Stimulated activated CD4-positive, alpha-beta T cell treated with anti-CD3 and anti-CD28 coated beads, Interleukin-12 subunit alpha, Interleukin-12 subunit beta, amount 100 ng/mL, for 4 hours (primary cell): ENCODE measurements at places on chromosomes 3 and 15.

DNA sequence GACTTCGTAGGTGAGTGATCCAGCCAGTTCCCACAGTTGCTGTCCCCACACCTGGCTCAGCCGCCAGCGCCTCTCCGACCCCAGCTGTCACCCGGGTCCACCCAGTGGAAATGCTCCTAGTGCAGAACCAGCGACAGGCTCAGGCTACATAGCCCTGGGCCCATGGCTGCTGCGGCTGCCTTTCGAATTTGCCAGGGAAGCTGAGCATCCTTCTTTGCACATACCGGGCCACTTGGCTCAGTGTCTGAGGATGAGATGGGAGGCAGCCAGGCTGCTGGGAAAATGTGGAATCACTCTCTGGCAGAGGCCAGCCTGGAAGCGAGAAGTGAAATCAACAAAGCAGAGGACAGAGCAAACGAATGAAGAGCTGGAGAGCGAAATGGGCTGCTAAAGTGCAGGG, 80.1 kb downstream of the ST8SIA2 start:
- no peak for DNase-seq

DNA sequence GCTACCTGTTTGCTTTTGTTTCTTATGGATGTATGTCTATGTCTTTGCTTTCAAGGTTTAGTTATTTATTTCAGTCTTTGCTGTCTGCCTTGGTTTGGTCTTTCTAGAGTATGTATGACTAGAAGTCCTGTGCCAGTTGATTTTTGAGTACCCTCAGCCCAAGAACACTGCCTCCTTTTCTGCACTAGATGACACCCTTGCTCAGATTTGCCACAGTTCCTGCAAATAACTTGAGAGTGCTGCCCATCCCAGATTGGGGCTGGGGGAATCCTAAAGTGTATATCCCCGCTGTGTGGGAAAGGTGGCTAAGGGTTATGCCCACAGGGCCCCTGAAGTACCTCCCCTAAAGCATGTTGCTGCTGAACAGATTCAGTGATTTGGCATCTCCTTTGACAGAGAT, 32.0 kb downstream of the NLGN1 start:
- no peak for DNase-seq

- no peak for DNase-seq
Observed at GRCh38 chr15:98759277-98759676, 110.9 kb downstream of the IGF1R start.

DNA sequence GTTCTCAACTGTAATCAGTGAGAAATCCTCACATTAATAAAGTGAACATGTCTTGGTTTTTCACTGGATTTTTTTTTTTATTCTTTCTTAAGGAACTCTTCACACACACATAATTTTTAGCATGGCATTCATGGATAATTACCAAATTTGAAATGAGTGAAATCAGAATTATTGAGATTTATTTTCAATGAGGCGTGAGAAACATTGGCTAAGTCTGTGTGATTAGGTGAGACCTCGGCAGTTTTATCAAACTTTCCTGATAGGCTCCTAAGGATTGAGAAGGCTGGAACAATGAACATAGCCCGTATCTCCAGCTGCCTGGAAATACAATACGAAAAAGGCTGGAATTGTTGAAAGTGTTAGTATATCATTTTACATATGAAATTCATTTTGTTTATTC, 35.5 kb downstream of the MDFIC2 start:
- DNase-seq: no peak

- no peak for DNase-seq
Observed at GRCh38 chr3:9351709-9352126, 11.1 kb upstream of the THUMPD3 start.

DNA sequence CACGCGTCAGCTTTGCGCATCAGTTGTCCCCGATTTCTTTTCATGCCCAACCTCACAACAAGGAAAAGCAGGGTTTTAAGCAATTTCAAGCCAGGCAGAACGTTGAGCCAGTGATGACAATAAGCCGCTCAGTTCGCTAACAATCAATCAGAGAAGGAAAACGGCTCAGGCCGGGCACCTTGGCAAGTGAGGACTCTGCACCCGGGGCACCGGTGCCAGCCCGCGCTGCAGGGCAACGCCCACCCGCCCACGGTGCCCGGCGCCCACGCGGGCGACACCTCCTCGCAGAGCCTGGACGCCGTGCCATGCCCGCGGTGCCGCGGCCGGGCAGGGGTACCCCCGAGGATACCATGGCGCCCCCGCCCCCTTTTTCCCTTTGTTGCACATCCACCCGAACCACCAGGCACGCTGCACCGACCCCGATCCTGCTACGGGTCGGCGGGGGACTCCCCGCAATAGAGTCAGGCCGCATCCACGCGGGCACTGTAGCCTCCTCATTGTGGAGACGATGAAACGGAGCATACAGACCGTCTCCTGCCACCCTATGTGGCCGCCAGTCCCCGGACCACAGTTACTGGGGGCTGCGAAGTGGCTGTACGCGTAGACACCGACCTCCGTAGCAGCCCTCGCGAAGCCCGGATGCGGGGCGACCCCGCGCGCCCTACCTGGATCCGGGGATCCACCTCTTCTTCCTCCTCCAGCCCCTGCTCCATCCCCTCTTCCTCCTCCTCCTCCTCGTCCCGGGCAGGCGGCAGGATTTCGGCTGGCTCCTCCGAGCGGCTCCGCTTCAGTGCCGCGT, 581 bp downstream of the SH3BP5 start:
- DNase-seq: peak; percentile 47

DNA sequence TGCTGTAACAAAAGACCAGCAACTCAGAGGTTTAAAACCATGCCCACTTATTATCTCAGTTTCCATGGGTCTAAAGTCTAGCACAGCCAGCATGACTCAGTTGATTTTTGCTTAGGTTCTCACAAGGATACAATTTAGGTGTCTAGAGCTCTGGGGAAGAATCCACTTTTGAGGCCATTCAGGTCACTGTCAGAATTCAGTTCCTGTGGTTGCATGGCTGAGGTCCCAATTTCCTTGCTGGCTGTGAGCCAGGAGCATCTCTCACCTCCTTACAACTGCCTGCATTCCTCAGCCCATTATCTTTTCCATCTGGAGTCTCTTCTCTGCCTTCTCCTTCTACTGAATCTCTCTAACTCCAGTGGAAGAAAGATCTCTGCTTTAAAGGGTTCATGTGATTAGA, 240.5 kb upstream of the CFAP20DC start:
- no peak for DNase-seq

DNA sequence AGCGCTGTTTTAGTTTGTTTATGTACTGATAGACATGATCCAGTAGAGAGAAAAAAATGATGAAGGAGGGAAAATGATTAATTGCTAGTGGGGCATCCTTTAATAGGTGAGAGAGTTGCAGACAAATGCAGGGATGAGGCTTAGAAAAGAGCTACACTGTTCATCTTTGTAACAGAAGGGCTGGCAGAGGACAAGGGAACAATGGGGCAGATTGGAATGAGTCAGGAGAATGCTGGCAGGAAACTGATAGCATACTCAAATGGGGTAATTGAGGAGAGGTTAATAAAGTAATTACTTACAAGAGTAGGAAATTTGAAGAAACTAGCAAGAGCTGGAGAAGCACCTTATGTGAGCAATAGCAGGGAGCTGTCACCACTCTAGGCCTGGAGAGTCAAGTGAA, 170.9 kb downstream of the OXSM start:
- DNase-seq: no peak

DNA sequence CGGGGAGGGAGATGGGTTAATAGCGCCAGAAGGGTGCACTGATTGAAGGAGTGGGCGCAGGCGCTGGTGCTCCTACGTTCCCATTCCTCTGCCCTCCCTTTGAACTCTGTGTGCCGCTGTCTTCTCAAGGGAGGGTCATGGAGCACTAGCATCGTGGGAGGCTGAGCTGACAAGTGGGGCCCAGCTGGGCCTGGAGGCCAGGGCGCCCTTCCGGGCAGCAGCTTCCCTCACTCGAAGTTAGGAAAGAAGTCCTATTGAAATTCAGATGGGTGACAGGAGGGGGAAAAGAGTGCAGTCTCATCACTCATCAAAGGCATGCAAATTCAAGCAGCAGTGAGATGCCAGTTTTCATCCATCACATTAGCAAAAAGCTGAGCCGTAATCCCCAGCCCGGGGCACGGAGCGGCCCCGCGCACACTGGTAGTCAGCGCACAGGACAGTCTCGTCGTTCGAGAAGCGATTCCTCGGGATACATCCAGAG, 128.2 kb downstream of the LRRK1 start:
- no peak for DNase-seq

- DNase-seq: no peak
Observed at GRCh38 chr15:91716536-91716935, 137.0 kb upstream of the SLCO3A1 start.

DNA sequence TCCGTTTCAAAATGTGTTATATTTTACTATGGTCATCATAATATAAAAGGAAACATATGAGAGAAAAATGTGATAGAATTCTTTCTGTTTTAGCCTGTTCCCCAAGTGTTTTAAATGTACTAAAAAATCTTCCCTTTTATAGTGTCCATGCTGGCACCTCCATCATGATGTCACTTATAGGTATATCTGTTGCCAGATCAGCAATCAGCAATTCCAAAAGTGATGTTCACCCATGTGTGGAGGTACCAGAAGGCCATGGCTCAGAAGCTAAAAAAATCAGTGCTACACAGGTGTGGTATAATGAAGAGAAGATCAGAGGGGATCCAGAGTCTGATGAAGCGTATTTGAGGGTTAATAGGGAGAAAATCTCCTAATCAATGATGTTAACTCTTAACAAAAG, 1.1 kb upstream of the GPR15 start:
- DNase-seq: no peak

DNA sequence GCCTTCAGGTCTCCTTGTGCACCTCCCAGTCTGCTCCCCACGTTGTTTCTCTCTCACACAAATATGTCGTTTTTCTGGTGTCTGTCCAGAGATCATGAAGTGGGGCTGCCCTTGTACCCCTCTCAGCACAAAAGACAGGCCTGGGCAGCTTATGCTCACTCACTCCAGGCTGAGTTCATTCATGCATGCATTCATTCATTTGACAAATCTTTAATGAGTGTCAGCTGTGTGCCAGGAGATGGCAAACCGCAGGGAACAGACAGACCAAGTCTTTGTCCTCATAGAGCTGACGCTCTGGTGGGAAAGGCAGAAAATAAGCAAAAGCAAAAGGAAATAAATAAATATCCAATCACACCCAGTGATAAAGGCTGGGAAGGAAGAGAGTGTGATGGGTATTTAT, 7.6 kb upstream of the TRH start:
- DNase-seq: no peak

DNA sequence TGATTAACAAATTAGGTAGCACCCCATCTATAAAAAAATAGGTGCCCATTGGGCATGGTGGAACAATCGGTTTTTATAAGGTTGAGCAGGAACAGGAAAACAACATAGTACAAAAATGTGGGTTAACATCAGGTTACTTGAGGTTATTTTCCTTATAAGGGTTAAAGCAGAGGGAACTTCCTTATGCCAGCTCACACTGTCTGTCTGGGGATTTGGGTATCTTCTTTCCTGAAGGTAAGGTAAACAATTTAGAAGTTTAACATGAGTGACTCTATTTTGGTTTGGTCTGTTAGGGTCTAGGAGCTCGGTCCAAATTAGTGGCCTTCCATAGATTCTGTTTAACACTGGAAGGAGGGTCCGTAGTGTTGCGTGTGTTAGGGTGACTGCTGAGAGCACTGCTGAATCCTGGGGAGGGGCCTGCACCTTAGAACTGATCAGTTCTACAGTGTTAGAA, 14.7 kb downstream of the CHD2 start:
- no peak for DNase-seq

DNA sequence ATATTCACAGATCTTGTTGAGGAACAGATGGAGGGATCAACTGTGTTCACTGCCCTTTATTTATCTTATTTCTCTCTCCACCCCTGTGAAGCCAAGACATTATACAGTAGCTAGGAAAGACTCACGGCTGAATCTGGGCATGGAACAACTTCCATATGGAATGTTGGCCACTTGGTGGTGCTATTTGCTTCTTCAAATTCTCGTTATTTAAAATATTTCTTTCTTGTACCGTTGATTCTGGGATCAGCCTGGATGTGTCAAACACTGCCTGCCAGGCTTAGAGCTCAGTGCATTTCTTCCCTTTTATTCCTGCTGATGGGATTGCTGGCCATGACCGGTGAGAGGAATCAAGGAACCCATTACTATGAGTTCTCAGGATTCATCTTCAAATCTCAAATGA, 17.5 kb upstream of the GASK1A start:
- DNase-seq: no peak

- DNase-seq: no peak
Observed at GRCh38 chr3:125119752-125120378, 64.1 kb upstream of the HEG1 start.

GRCh38 chr15:31474059-31474868, 147.6 kb downstream of the KLF13 start:
- DNase-seq: no peak

GRCh38 chr15:51218299-51218938, 120.0 kb downstream of the CYP19A1 start:
- no peak for DNase-seq

GRCh38 chr15:92519709-92520108, 126.0 kb downstream of the ST8SIA2 start:
- no peak for DNase-seq

- DNase-seq: no peak
Observed at GRCh38 chr3:4533489-4534443, 40.6 kb downstream of the ITPR1 start.

- DNase-seq: no peak
Observed at GRCh38 chr3:38600551-38600950, 48.9 kb downstream of the SCN5A start.

GRCh38 chr3:98732286-98733052, 30.7 kb upstream of the ST3GAL6 start:
- peak; percentile 6 for DNase-seq

GRCh38 chr3:46670000-46670890, 23.2 kb downstream of the ALS2CL start:
- DNase-seq: no peak

DNA sequence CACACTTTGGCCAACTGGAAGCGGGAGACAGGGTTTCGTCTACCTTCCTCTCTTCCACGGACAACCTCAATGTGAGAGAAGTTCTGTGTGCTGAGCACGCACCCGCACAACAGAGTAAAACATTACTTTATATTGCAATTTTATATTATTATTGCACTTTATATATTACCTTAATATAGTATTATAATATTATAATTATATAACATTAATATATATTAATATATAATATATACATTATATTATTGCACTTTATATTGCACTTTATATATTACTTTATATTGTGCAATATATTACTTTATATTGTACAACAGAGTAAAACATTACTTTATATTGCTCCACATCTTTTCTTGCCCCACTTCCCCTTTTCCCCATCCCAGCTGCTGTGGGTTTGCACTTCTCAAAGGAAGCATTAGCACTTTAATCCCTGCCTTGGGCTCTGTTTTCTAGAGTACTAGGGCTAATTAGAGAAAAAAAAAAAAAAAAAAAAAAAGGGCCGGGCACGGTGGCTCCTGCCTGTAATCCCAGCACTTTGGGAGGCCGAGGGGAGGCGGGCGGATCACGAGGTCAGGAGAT, 76.4 kb upstream of the SLC4A7 start:
- no peak for DNase-seq

DNA sequence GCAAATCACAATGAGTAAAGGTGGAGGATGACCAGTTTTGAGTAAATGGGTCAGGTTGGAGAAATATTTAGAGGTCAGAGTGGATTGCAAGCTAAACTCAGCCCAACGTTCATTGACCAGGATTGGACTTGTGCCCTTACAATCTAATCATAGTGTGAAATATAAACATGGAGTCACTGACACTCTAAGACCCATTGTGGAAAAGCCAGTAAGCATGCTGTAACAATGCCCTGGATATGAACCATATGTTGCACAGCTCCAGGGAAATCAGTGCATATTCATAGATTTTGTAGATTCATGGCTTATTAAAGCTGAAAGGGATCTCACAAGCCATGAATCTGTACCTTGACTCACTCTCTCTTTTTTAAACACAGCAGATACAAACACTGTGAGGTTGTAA, 660.2 kb upstream of the LMCD1 start:
- no peak for DNase-seq

GRCh38 chr3:197256104-197256503, 42.3 kb downstream of the DLG1 start:
- DNase-seq: no peak
